Smooth muscle cell of trachea (primary cell): ENCODE measurements at places on chromosomes 6 and 20. TPM values are rescaled to one million over a fixed set of nuclear protein-coding genes. Genes with fewer than 3 reads are reported as not detected.

Gene PAK5
- total RNA-seq = under 0.01 TPM in 1 of 2 replicates, not detected in the other

Gene CTCFL
- under 0.01 TPM in 1 of 2 replicates, not detected in the other for total RNA-seq

Gene TP53TG5
- 0.50 TPM in 1 of 2 replicates, not detected in the other for total RNA-seq

Gene NMBR
- not detected in 2 replicates for total RNA-seq

Gene MRAP2
- total RNA-seq = 0.50 and 1.7 TPM in 2 replicates

Gene MTHFD1L
- total RNA-seq = 41.7 and 45.5 TPM in 2 replicates

Gene GGTLC1
- total RNA-seq = not detected in 2 replicates

Gene HLA-DQA1
- total RNA-seq = not detected in 2 replicates

Gene SLC17A1
- total RNA-seq = not detected in 2 replicates

Gene GMPR
- total RNA-seq = 11.7 and 15.3 TPM in 2 replicates

Gene SLC17A2
- total RNA-seq = not detected in 2 replicates

Gene RPS10
- 1,843 and 2,692 TPM in 2 replicates for total RNA-seq

Gene PROKR2
- total RNA-seq = not detected in 2 replicates

Gene HMGN4
- 79.7 and 106 TPM in 2 replicates for total RNA-seq

Gene STX11
- 0.50 and 0.87 TPM in 2 replicates for total RNA-seq
